Activated CD8-positive, alpha-beta memory T cell treated with anti-CD3 and anti-CD28 coated beads for 48 hours (primary cell): ENCODE measurements at places on chromosomes 5 and 9.

DNA sequence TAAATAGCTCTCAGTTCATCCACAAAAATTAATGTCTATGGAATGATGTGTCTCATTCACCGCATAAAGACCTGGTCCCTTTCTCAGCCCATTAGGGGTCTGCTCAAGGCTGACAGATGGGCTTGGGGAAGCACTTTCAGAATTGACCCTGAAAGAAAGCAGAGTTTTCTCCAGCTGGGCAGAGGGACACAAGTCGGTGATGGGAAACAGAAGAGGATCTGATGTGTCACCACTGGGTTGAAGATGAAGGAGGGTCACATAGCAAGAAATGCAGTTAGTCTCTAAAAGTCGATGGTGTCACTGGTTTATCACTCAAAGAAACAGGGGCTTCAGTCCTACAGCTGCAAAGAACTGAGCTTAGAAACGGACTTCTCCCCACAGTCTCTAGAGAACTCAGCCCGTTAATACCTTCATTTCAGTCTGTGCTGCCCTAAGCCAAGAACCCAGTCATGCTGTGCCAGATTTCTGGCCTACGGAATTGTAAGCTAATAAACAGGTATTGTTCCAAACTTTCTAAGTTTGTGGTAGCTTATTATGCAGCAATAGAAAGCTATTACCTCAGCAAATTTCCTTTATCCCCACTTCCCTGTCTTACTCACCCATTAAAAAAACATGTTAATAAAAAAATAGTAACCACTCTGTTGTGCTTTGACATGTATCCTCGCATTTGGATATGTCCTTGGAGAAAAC lies 64.6 kb downstream of the ADAMTS12 start:
- no peak for DNase-seq

DNA sequence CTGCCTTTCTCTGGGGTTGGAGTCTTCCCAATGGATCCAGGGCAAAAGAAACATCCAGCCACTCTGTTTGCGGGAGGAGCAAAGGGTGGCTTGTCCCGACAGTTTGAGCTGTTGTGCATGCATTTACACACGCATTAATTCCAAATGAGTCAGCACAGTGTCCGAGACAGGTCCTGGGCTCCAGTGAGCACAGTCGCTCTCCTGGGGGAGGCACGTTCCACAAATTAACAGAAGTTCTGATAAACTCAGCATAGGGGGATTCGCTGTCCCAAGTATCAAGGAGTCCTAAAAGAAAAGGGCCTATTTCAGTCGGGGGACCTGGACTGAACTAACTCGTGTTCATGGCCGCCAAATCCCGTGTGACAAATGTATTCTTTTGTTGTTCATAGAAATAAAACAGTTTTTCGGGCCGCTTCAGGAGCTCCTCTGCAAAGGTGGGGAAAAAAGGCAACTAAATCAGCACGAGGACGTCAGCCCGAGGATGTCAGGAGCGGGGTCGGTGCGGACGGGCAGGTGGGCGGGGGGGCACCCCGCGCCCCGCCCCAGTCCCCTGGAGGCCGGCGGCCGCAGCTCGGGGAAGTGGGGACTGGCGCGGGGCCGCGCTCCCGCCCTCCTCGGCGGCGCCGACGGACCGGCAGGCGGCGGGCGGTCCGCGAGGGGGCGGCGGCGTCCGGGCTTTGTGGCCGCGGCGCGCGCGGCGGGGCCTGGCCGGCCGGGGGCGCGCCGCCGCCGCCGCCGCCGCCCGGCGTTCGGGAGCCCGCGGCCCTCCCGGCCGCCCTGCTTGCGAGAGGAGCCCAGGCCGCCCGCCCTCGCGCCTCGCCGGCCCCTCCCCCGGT lies at the start of gene MSANTD3:
TSS of gene MSANTD3 (plus strand) at position 614 of the 836 bp plus-strand sequence. CDS start 14,796 bp downstream, outside the sequence.
- DNase-seq = peak; percentile 40

DNA sequence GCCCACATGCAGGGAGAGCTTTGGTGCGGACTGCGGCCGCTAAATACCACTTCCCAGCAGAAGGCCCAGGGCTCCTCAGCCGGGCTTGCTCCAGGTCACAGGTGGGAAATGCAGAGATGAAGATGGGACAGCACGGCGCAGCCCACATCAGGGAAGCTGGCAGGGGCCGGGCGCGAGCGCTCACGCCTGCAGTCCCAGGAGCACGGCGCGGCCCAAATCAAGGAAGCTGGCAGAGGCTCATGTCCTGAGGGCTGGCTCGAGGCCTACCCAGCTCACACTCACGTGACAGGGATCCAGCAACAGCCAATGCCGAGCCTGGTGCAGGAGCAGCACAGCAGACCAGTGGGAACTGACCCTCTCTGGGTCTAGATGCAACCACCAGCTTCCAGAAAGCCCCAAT lies 16.3 kb downstream of the LPCAT1 start:
- DNase-seq = no peak

DNA sequence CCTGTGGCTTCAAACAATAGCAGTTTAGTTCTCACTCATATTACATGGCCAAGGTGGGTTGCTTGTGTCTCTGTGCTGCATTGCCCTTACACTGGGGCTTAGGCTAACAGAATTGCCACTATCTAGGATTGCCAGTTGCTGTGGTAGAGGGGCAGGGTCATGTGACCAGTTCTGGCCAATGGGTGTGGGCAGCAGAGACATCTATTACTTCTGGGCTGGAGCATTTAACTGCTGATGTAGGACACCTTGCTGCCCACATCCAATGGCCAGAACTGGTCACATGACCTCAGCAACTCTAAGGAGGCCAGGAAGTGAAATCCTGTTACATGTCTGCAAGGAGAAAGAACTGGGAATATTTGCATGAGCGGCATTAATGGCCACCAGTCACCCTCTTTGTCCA lies 199.3 kb downstream of the C9orf152 start:
- no peak for DNase-seq

GRCh38 chr5:150085950-150086715 lies at the start of gene CSF1R:
Gene CSF1R, minus strand, starts transcription at chr5:150086554. Its CDS starts 127 bp downstream, at chr5:150086427.
- DNase-seq = no peak

- no peak for DNase-seq
These were observed 5.3 kb upstream of the ACSL6 start for GRCh38 chr5:132016721-132017250.

DNA sequence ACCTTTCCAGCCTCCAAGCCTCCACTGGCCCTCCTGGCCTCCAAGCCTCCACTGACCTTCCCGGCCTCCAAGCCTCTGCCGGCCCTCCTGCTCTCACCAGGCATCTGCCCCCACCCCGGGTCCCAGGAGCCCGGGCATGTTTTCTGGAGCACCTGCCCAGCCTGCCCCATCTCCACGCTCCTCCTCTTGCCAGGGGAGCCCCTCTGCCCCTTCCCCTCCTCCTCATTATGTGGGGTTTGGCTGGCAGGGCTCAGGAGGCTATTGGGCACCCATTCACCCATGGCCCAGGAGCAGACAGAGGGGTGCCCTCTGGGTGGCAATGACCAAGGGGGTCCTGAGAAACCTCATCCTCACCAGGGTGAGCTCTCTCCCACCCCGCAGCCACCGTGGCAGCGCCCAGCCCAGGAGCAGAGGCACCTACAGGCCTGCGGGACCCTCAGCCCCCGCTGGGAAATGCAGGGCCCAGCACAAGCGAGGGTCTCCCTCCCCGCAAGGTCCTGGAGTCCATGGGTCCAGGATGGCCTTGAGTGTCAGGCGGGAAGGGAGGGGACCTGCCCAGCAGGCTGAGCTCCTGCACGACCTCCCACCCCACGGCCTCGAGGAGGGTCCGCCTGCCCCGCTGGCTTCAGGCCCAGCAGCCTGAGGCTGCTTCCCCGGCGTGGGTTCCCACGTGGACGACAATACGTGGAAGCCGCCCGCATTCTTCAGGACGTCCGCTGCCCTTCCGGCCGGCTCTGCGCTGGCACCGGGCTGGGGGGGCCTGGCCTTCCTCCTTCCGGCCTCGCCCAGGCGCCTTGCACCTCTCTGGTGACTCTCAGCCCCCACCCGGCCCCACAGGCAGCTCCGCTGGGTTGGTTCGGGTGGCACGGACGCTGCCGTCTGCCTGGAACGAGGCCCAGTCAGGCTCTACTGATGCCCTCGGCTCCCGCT lies 51.4 kb upstream of the NRARP start:
- no peak for DNase-seq

GRCh38 chr5:1778138-1779020 lies 21.3 kb downstream of the MRPL36 start:
- DNase-seq = no peak

DNA sequence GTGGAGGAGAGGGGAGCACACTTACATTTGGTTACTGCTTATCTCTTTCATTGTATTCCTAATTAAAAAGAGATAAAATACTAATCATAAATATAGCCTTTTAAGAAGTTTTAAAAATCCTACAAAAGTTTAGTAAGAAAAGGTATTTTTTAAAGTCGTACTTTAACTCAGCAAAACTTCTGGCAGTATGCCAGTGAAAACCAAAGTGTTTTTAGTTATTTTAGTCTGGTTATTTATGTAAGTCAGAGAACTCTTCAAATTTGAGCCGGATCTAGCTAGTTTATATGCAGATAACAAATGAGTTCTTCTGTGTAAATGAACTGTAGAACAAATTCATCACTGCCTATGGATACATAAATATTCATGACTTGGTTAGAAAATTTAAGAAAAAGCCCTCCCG lies 36.5 kb upstream of the ANKDD1B start:
- no peak for DNase-seq

GRCh38 chr5:141298376-141298775 lies 5.5 kb downstream of the SLC25A2 start:
- no peak for DNase-seq

DNA sequence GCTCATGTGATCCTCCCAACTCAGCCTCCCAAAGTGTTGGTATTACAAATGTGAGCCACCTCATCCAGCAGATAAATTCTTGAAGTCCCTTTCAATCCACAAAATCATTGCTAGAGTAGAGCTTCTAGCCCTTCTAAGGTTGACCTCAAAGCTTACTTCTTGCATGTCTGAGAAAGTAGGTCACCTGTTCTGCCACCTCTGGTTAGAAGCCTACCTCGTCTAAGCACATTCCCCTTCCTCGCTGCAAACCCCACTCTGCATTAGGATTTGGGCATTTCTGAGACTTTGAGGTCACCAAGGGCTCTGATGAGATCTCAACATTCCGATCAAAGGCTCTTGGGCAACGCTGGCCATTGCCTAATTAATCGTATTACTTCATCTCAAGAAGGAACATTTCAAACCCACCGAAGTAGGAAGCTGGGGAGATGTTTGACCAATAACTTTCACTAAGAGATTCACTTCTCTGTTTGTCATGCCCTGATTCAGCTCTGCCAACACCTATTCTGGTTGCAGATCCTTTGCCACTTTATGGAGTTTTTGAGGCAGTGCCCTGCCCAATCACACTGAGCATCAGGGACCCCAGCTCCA lies 8.6 kb downstream of the ADAM19 start:
- DNase-seq = no peak

DNA sequence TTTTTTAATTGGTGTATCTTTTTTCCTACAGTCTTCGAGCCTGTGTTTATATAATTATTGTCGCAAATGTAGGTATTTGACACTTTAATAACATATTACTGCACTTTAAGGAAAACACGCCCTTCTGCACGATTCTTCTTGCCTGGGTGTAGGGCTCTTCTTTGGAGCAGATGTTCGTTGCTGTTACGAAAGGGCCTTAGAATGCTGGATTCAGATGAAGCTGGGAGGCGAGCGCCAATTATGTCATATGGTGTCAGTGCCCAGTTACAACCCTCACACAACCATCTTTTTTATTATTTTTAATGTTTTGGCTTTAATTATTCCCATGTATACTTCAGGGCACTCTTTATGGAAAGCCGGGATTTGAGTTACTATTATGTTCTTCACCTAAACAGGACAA lies 553.0 kb downstream of the EBF1 start:
- DNase-seq = no peak

- DNase-seq = no peak
These were observed 7.6 kb downstream of the SCGB3A1 start for GRCh38 chr5:180583738-180584137.

DNA sequence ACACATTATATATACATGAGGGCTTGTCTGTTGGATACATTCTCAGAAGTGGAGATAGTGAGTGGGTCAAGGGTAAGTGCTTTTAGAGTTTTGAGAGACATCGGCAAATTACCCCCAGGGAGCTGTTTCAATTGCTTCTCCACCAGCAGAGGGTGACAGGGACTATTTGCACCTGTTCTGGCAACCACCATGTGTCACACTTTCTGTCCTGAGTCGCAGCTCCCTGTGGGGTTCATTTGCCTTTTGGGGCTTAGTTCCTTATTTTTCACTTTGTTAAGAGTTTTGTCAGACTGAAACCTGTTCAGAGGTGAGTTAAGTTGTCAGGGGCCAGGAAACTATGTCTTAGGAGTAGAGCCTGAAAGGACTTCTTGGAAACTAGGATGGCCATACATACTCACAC lies 20.1 kb upstream of the SLC36A1 start:
- DNase-seq = no peak

- DNase-seq = no peak
These were observed 2384.8 kb upstream of the ACO1 start for GRCh38 chr9:29999645-30000044.

DNA sequence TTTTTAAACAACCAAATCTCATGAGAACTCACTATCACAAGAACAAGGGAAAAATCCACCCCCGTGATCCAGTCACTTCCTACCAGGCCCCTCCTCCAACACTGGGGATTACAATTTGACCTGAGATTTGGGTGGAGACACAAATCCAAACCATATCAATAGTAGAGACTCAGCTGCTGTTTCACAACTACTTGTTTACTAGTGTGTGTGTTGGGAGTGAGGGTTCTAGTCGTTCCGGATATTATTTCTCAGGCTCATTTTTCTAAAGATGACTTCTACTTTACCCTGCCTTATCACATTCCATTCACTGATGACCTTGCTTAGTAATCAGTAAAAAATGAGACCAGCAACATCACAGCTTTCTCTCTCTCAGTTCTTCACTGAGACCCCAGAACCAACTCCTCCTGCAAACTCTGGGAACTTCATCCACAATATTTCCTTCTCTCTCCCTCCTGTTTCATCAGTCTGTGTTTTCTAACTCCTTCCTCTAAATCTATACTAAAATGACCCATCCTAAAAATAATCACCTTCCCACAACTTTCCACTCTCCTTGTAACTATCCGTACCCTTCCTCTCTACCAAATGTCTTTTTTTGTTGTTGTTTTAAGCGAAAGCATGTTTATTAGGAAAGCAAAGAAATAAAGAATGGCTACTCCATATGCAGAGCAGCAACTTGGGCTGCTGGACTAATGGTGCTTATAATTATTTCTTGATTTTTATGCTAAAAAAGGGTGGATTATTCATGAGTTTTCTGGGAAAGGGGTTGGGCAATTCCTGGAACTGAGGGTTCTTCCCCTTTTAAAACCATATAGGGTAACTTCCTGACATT lies 121.5 kb upstream of the SPRY4 start:
- DNase-seq = no peak

DNA sequence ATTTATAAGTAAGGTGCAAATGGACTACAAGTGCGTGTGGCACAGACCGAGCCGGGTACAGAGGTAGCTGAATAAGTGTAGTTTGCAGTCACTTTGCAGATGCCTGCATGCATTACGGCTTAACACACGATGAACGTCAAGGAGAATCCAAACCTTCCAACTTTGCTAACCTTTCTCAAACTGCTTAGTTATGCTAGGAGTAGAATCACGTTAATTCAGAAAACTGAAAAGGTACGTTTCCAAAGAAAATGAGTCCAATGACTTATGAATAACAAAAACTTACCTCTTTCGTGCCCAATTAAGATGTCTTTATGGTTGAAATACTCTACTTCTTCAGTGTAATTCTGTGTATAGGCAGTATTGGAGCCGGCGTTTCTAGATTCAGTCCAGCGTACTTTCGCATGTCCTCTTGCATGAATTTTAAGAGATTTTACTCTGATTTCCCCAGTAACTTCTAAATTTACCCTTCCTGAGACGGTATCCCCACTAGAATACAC lies 539 bp downstream of the ARRDC3 start:
- DNase-seq = no peak

- DNase-seq = no peak
These were observed 54.7 kb downstream of the SECISBP2 start for GRCh38 chr9:89372979-89373378.

GRCh38 chr5:58544926-58545325 lies 37.9 kb upstream of the RAB3C start:
- no peak for DNase-seq

GRCh38 chr5:180898621-180899246 lies at the start of gene BTNL8:
Gene BTNL8, plus strand, starts transcription at chr5:180899159. Its CDS starts 152 bp downstream, at chr5:180899311.
- no peak for DNase-seq
